ENCODE measurements at places on chromosomes 2 and 18.

DNA sequence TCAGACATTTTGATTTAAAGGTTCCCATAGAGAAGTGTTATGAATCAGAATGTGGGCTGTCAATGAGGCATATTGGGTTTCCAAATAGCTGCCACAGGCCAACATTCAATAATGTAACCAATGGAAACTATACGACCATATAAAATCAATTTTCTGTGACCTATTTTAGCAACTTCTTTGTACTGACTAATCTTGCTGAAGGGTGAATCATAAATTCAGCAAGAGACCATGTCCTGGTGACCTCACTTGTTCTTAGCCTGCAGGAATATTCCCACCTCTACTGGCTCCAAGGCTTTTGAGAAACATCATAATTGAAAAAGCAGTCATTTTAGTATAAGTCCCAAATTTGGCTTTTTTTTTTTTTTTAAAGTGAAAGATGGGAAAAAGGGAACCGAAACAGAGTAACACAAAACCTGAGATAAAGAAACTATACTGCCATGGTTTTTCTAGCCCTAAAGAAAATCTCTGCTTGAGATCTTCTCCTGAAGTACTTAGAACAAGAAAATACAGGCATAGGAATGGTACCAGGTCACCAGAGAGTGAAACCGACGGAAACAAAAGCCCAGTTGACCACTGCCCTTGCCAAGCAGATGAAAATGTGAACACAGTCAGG is 32.1 kb downstream of the PLEKHM3 start:
- DNase-seq = peak; percentile 11

GRCh38 chr2:161312996-161313395 is 4.8 kb downstream of the PSMD14 start:
- DNase-seq = no peak

DNA sequence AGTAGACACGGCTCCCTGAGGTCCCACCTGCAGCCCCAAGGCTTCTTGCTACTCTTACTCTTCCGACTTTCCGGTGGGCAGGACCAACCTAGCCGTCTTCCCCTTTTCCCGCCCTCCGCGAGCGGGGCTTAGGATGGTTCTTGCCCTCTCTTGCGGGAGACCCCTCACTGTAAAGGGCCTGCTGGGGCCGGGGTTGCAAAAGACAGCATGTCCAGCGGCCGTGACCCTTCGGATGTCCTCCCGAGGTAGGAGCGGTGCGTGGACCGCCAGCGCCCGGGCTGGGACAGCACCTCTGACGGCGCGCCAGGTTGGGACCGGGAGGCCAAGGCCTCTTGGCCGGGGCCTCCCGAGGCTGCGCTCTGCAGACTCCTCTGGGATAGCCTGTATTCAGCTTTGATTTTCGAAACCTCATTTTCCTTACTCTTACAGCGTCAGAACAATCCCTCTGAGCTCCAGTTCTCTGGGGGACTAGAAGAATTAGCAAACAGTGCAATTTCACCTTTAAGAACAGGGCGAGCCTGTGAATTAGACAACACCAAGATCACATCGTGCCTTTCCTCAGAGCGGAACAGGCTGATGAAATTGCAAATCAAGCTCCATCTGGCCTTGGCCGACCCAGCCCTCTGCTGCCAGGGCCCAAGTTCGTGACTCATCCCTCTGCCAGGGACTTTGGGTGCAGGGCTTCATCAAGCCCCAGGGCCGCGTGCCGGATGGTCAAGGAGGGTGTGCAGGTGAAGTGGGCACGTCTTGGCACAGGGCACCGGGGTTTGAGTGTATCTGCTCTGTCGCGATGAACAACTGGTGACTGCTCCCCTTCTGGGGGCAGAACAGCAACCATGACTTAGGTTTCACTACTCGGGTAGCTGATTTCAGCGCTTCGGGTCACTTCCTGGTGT is 777 bp downstream of the MOCOS start:
- no peak for DNase-seq

- DNase-seq = no peak
Measured at GRCh38 chr2:143083636-143084035, 45.6 kb upstream of the ARHGAP15 start.

All from hepatic stellate cell (primary cell).